ENCODE measurements at places on chromosomes 12 and 14.

DNA sequence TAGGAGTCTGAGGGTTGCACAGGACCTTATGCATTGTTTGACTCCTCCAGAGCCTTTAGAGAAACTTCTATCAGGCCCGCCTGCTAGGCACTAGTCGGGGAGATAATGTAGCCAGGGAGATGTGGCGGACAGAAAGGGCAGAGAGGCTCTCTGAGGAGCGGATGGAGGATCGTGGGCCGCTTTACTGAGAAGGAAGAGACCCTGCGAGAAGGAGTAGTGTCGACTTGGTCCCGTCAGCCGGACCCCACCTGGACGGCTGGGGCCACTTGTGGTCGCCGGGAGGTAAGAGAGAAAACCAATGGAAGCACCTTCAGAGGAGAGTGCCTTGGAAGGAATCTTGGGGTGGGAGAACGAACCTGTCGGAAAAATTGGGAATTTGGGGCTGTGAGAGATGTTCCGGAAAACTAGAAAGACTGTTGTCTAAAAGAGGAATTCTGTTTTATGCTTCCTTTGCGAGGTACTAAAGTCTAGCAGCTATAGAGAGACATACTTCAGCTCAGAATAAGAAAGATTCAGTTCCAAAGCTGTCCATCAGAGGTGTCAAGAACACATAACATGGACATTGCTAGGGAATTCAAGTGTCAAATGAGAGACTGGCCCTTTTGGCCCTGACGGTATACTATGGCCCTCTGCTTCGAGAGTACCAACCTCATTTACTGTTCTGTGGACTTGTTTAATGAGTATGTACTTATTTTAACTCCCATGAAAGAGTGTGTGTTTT, 660 bp upstream of the MCRS1 start:
- DNase-seq: no peak

DNA sequence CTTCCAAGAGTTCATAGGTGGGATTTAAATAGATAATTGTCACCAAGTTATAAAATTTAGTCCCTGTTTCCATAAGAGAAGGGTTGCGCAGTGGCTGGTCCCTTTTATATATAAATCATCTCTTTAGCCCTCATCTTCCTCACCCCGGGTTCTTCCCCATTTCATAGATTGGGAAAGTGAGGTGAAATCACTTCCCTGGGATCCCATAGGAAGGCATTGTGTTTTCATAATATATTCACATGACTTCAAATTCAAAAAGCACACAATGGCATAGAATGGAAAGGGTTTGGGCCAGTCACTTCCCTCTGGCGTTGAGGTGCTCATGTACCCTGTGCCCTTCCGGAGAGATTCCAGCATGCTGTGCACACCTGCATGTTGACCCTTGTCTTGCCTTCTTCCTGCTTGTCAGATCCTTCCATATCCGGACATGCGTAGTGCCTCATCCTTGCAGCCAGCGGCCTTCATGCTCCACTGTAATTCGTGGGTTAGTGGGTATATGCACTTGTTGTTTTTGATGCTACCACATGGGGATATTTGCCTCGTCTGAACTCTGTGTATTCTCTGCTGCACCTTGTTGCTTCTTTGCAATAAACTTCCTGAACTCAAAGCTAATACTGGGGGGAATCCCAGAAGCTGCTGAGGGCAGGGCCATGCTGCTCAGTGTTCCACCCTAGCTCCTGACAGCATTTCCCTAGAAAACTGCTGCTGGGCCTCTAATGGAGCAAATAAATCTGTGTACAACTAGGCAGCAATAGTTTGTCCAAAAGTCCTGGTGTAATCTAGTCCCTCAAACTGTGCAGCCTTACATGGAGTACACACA, 59.6 kb downstream of the ANAPC7 start:
- DNase-seq: no peak

- DNase-seq: no peak
Measured at GRCh38 chr14:91835197-91835919, 32.0 kb downstream of the TC2N start.

DNA sequence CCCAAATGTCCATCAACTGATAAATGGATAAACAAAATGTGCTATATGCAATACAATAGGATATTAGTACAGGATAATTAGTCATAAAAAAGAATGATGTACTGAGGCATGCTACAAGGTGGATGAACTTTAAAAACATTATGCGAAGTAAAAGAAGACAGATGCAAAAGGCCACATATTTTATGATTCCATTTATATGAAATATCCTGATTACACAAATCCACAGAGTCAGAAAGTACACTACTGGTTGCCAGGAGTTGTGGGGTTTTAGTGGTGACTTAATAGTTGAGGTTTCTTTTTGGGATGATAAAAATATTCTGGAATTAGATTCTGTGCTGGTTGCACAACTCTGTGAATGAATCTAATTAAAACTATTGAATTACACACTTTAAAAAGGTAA, 12.6 kb downstream of the TRIM9 start:
- no peak for DNase-seq

GRCh38 chr12:28708918-28709371, 440.1 kb upstream of the FAR2 start:
- no peak for DNase-seq

DNA sequence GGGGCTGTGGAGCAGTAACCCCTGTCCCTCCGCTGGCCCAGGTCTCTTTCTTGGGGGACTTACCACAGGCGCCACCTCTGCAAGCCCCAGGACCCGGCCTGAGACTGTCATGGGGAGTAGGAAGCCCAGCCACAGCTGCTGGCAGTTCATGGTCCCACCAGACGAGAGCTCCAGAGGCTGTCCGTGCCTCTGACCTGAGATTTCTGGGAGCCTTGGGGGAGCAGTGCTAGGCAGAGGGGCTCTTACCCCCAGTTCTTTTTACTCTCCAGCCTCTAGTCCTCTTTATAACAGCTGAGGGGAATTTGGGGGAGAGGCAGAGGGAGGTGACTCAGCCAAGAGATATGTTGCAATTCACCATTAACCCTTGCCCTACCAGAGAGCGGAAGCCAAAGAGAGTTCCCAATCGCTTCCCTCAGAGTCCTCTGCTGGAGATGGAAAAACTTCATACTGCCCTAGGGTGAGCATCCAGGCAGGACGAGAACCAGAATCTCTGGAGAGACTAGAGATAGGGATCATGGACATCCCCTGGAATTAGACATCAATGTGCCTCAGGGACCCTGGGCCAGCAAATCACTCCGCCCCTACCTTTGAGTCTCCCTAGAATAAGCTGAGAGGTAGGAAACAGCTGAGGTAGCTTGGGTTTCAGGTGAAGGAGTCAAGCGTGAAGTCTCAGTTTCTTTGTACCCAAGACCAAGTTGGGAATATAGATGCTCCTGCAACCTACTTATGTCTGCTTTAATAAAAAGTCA, at the start of gene MMP19:
MMP19 (minus strand) TSS at position 256 of the 749 bp plus-strand sequence; CDS start at position 150, 106 bp downstream.
- no peak for DNase-seq

- no peak for DNase-seq
Measured at GRCh38 chr12:26851031-26851809, 18.2 kb upstream of the ITPR2 start.

DNA sequence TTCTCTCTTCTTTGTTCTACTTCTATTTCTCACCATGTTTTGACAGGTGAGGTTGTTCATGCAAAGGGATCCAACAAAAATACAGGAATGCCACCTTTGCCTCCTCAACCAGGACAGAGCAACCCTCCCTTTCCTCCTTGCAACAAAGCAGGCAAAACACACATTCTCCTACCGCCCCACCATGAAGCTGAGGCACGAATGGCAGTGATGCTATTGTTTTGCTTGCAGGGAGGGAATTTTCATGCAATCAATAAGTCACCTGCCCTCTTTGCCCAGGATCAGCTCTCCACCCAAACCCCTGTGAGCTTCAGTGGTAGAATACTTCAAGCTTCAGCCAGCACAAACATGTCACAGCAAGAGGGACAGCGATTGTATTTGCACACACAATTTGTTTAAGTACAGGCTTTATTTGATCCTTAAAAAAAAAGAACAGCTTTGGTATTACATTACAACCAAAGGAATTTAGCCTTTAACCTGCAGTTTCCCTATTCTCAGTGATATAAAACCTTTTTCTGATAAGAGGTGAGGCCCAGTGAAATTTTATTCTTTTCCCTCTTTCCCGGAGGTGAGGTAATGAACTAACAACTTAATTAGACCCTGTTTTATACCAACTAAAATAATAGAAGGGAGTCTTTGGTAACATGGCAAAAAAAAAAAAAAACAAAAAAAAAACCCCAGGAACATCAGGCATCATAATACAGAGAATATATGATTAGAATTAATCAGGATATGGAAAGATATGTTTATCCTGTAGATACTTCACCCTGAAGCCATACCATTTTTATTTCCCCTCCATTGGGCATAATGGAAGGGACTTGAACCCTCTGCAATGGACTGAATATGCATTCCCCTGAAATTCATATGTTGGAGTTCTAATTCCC, 87.0 kb upstream of the EEA1 start:
- DNase-seq: no peak

DNA sequence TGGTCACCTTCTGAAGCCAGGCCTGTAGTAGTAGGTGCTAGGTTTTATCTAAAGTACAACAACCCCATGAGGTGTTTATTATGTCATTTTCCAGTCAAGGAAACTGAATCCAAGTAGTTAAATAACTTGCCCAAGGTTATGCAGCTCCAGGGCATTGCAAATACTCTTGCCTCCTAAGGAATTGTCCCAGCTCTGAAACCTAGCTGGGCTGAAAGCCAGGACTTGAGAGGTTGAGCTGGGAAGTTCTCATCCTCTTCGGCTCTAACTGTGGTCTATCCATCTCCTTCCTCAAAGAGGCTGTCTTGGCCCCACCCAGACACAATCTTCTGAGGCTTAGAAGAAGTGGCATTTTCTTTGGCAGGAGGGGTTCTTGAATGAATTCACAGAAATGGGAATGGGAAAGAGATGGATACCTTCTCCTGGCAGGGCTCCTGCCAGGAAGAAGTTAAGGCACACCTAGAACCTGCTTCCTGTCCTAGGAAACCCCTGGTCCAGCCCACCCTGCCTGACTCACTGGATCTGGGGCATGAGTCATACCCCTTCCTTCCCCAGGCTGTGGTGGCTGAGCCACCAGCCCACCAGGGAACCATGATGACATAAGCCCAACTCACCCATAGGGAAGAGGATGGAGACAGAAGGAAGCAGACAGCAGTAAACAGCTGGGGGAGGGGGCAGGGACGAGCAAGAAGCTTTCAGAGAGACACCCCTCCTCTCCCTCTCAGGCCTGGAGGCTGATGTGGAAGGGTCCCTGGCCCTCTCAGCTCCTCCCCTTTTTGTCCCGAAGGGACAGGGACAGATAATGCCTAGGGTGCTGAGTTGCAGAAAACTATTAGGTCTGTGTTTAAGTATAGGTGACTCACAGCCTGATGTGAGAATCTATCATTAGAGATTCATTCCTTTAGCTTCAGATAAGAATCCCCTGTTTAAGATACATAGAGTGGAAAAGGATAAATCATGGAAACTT, 2.1 kb upstream of the PLEK2 start:
- DNase-seq: no peak
